ENCODE measurements at places on chromosomes 1 and 21.

DNA sequence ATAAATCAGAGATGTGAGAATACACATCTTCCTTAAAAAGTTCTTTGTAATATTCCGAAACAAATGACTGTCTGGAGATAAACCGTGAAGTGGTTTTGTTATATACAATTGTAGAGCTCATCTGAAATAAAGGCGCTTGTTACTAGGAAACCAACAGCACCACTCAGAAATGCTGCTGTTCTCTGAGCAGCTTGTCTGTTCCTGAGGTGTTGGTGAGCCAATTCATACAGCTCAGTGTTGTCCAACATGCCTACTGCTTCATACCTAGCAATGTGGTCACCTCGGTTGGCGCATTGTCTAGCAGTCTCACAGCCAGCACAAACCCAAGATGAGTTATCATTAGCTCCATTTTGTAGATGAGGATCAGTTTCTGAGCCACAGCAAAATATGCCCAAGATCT, 44.4 kb downstream of the GFI1 start:
- no peak for DNase-seq

GRCh38 chr1:221437171-221437570, 304.7 kb downstream of the DUSP10 start:
- no peak for DNase-seq

- DNase-seq, result no peak
Measured at GRCh38 chr1:110872745-110873720, at the start of gene CD53. Gene CD53, plus strand, starts transcription at chr1:110873148. Its CDS starts 18,261 bp downstream, at chr1:110891409.

- no peak for DNase-seq
Measured at GRCh38 chr1:30615076-30615795, 108.1 kb downstream of the MATN1 start.

DNA sequence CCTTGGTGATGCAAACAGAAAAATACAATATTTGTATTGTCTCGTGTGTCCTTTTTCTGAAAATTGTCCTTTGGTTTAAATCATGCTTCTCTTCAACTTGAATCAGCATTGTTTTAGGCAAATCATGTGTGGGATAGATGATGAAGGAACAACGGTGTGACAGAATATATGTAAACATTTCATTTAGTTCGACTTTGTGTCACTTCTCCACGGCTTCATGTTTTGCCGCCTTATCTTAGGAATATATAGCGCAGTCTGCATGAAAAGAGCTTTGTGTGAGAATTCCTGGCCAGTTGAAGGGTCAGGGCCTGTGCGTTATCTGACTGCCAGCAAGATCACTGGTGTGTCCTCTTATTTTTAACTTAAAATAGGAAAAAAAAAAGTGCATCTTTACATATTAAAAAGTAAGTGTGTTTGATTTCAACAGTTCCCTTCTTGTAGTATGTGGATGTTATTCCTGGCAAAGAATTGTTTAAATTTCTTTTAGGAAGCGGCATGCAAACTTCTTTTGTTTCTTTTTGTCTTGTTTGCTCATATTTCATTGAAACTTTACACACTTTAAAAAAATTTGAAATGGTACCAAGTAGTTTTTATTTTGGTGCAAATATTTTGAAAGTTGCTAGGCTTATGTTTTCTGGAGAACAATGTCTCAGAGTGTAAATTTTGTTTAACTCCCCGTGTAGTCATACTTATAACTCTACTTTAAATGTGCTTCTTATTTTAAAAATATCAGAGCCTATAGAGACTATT, 465.2 kb downstream of the USP25 start:
- no peak for DNase-seq

DNA sequence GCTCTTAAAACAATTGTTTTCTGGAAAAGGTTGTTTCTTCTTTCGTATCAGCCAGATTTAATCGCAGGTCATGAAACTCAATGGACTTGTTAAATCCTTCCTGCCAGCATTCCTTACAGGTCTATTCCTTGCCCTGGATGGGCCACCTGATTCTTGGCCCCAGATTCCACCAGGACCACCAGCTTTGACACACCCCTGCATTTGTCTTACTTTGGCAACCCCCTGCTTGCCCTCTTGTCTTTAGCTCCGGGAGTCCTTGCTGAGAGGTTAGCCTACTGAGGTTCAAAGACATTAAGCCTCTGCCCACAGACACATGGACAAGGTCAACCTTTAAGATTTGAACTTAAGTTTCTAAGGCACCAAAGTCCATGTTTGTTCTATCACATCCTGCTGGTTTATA, 27.1 kb upstream of the DAB1 start:
- no peak for DNase-seq

- no peak for DNase-seq
Measured at GRCh38 chr1:8891401-8891800, 12.9 kb upstream of the ENO1 start.

DNA sequence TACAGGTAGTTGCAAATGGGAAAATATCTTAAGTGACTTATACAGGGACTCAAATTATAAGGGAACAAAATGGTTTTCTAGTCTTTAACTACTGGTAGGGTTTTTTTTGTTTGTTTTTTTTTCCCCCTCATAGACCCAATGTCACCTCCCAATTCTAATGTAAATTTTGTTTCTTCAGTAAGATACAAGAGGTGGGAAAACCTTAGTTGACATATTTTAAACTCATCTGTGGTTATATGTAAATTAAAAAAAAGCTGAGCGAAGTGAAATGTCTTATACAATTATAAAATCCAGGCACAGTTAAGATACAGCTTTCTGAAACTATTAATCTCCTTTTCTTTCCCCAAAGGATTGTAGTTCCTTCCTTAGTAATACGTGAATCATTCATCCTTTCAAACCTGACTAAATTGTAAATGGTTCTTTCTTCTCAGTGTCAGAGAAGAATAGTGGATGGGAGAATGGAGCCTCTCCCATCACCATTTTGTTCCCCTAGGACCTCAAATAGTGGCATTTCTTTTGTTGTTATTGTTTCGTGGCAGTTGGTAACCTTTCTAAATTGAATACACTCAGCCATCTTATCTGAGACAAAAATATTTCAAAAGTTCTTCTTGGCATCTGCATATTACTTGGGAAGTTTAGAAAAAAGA, 11.2 kb downstream of the TSEN15 start:
- DNase-seq, result no peak

DNA sequence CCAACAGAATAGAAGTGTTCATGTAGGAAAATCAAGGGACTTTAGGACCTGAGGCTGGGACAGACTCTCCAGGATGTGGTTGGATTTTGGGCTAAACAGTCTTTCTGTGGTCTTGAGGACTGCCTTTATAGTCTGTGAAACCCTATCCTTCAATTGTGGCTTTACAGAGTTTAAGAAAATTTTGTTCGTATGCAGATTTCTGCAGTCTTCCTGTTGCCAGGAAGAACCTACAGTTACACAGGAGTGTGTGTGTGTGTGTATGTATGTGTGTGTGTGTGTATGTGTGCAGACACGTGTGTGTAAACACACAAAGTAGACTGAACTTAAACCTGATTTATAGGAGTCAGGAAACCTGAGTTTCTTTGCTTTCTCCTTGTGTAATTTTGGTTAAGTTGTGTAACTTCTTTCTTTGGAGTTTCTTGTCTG, 22.8 kb downstream of the NEK7 start:
- DNase-seq, result no peak

DNA sequence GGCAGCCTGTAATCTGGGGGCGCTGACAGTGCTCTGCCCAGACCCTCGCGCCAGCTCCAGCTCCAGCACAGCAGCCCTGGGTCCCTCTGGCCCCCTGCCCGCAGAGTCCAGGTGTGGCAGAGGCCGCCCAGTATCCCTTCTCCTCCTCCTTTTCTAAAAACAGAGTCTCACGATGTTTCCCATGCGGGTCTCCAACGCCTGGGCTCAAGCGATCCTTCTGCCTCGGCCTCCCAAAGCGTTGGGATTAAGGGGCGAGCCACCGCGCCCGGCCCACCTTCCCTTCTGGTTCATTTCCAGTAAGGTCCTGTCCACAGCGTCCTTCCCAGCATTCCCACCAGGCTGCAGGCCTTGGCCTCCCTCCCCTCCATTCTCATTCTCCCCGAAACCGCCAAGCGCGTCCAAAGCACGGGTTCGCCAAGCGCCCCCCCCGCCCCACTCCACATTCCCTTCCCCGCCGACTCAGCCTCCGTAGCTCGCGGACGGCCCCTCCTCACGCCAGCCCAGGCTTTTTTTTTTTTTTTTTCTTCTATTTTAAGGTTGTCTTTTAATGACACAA, 2.0 kb upstream of the PCBP3 start:
- no peak for DNase-seq

DNA sequence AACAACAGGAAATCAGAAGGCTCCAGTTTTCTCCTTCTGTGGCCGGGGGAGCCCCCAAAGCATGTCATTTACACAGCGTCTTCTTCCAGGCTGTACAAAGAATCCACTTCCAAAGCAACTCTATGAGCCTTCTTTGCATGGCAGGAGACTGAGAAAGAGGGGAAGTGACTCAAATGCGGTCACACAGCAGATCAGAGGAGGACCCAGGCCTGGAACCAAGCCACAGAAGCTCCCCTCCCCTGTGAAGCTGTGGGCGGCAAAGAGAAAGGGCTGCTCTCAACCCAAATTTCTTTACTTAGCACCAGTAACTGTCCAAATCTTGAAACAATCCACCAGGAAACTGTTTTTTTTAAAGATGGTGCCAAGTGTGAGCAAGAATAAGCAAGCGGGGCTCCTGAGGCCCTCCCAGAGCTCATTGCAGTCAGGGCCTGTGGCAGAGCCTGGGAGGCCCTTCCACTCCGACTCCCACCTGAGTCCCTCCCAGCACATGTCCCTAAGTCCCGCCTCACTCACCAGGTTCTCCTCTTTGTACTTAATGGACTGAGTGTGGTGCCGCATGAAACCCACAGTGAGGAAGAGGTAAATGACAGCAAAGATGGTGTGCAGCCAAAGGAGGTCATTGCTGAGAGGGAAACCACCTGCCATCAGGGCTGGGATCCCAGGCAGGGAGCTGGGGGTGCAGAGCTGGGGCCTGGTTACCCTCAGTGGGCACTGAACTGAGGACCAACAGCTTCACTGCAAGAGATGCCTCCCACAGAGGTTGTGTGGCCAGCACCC, 15.9 kb downstream of the TMEM63A start:
- peak; percentile 45 for DNase-seq

GRCh38 chr1:6170742-6171201, 9.3 kb downstream of the CHD5 start:
- no peak for DNase-seq

DNA sequence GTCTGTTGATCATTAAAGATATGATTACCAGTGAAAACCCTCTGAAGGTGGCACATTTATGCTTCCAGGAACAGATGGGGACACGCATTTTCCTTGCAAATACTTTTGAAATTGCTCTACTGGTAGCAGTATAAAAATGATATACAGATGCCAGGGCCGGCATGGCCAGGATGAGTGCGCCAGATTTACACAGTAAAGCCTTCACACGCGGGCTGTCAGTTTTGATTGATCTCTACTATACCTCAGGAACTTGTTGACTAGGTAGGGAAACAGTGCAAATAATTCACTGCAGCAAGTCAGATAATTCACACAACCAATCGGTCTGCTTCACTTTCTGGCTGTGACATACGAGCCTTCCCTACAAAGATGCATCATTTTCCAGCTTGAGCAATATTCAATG, 123.2 kb upstream of the BARHL2 start:
- DNase-seq, result no peak

GRCh38 chr21:38984982-38985567, 179.3 kb downstream of the ETS2 start:
- no peak for DNase-seq

DNA sequence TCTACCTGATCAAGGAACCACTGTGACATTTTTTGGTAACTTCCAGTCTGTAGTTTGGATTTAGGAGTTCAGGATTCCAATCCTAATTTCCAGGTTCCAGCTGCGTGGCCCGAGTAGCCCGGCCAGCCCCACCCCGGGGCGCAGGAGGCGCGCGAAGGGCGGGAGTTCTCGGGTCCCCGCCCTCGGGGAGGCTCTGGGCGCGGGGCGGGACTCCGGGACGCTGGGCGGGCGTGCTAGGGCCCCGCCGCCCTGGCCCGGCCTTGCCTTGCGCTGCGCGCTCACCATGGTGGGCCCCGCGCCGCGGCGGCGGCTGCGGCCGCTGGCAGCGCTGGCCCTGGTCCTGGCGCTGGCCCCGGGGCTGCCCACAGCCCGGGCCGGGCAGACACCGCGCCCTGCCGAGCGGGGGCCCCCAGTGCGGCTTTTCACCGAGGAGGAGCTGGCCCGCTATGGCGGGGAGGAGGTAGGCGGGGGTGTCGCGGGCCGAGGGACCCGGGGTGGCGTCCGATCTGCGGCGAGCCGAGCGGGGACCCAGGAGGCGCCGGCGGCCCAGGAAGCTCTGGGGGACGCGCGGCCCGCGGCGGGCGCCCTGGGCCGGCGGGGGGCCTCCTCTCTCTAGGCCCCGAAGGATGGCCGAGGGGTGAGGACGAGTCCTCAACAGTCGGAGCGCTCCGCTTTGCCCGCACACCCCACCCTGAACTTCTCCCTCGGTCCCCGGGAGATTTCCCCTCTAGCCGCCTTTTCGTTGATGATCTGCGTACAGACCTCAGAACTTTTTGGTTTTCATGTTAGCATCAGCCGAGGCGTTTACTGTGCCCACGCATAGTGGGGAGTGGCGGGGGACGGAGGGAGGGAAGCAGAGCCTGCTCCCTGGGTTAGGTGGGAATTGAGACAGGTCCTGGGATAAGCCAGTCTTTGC, at the start of gene NENF:
TSS of gene NENF (plus strand) at position 260 of the 916 bp plus-strand sequence. CDS start at position 284, 24 bp downstream.
- peak; percentile 91 for DNase-seq

- DNase-seq, result no peak
Measured at GRCh38 chr1:190277107-190277506, 200.6 kb downstream of the BRINP3 start.

GRCh38 chr1:28058168-28058567, 30.2 kb downstream of the EYA3 start:
- no peak for DNase-seq

All from ACHN (cell line).